ENCODE measurements at places on chromosomes 5 and 9.

- no peak for DNase-seq
Observed at GRCh38 chr9:124021385-124021769, 9.8 kb downstream of the LHX2 start.

DNA sequence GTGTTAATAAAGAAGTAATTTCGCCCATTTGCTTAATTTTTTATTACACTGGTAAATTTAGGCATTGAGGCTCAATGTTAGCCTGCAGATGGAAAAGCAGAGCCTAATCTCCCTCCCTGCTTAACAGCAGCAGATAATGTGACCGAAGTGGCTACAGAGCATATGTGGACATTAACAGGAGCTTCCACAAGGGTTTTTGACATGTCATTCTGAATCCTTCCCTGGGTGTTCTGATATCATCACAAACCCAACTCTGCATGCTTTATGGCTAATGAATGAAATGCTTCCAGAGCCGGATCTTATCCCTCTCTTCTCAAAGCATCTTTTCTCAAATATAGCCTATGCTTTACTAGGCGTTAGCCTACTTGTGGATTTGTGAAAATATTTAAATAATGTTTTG lies 208.6 kb downstream of the CAAP1 start:
- DNase-seq, result no peak

GRCh38 chr5:56247592-56247991 lies 14.5 kb upstream of the ANKRD55 start:
- no peak for DNase-seq

DNA sequence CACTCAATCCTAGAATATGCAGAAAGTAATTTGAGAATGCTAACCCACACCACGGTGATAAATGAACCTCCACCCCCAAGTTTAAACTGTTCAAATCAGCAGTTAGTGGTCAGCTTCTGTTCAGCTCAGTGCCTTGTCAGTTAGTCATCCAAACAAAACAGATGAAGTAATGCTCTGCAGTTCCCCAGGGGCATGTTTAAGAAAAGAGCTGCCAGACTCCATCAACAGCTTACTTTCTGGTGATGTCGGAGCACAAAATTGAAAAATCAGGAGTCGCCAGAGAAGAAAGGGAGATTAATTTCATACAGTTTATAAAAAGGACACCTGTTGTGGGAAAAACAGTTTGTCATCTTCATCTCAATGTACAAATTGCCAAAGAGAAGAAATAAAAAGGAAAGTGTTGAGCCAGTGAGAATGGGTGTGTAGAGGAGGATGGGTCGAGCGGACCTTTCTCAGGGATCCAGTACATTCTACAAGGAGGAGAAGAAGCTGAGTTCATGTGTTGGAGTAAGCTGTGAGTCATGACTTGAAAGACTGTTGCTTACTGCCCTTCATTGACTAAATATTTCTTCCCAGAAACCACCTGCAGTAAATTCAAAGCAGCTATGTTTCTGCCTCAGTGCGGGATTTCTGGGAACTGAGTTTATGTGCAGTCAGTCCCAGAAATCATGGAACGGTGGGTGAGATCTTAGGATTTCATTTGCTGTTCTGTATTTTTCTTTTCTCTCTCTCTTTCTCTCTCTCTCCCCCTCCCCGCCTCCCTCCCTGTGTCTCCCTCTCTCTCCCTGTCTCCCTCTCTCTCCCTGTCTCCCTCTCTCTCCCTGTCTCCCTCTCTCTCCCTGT lies 13.7 kb downstream of the TRIO start:
- DNase-seq, result no peak

- DNase-seq, result no peak
Observed at GRCh38 chr9:113622600-113623400, 159.3 kb downstream of the RGS3 start.

DNA sequence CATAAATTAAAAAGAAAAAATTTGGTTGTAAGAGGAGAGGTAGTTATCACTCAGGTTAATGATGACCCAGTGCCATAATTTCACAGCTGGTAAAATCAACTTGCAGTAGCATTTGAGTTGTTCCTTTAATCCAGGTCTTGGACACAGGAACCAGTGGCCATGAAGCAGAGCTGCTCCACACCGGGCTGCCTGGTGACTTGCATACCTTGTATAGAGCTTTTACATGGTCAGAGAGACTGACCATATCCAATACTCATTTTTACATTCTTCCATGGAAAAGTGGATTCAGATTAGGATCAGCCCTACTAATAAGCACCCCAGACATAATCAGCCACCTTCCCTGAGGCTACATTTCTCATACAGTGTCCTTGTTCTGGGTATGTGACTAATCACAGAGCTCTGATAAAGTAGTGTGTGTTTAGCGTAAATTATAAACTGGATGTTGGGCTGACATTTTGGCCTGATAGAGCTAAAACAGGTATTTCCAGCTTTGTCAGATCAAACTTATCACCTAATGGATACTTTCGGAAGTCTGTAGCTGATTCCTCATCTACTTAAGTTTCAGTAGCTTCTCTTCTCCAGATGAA lies 77.0 kb upstream of the ZSWIM6 start:
- DNase-seq, result no peak

DNA sequence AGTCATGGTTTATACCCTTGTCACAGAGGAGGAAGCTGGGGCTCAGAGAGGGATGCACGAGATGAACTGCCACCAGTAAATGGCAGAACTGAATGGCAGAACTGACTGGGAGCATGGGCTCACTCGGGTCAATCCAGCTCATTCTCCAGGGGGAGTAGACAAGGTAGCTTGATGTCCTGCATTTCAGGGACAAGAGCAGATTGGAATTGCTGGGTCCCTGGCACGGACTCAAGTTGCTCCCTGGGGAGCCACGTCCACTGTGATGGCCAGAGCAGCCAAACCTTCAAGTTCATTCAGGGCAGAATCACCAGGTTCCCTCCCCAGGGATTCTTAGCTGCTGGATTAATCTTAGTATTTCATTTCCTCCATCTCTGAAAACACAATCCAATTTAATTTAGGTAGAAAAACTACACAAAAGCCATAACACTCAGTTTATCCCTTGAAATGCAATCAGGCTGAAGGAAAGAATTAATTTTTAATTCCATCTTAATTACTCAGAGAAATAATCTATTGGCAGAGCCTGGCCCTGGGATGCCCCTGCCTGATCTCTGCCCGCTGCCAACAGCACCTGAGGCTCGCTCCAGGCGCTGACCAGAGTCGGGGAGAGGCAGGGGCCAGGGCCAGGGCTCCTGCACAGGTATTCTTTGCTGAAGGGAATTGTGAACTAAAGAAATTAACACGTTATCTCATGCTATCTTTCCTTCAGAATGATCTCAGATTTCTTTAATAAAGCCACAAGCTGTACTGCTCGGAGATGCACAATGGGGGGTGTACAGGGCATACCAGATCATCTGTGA lies 42.0 kb upstream of the UNC5A start:
- DNase-seq, result no peak
